ENCODE measurements at places on chromosomes 7 and 10.

- no peak for DNase-seq
These were observed 20.7 kb downstream of the IFIT3 start for GRCh38 chr10:89348481-89348880.

- DNase-seq = no peak
These were observed 15.3 kb downstream of the CCDC7 start for GRCh38 chr10:32461203-32461602.

DNA sequence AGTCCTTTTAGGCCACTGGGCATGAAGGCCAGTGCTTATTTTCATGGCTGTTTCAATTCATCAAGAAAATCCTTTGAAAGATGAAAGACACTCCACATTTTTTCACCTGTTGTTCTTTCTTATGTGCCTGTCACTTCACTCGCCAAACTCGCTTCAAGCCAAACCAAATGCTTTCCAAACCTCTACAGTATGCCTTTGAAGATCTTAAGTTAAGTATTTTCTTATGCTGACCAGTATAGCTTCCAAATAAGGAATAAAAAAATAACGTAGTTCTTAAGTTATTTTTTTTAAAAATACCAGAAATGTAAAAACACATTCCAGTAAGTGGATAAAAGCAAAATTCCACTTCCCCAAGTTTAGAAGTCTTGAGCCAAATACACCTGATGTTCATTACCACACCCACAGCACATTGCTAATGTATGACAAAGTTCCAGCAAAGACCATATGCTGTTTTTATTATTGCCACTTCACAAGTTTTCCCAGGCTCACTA lies 186.1 kb downstream of the MTERF1 start:
- peak; percentile 27 for DNase-seq

- DNase-seq = no peak
These were observed 15.7 kb upstream of the ATP6V1F start for GRCh38 chr7:128846781-128847444.

- DNase-seq = no peak
These were observed 12.9 kb downstream of the TTYH3 start for GRCh38 chr7:2644562-2645273.

DNA sequence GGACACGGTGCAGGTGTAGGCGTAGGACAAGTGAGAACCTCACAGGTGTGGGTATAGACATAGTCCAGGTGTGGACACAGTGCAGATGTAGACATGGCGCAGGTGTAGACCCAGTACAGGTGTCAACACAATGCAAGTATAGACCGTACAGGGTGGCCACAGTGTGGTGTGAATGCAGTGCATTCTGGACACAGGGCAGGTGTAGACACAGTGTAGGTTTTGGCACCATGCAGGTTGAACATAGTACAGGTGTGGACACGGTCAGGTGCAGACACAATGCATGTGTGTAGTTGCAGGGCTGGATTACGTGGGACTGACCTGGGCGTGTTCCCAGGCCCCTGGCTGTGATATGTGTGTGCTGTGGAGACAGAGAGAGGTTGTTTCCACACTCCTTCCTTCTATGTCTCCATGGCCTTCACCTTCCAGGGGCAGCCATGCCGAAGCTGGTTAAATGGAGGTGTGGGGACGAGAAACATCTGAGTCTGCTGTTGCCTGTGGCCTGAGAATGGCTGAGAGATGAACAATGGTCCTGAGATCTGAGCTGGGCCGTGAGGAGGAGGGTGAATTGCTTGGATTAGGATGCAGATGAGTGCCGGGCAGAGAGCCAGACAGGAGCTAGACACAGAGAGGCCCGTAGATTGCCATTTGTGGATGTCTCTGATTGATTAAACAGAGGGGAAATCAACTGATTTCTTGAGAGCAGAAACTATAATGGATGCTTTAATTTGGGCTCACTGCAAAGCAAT lies 343.9 kb upstream of the SHH start:
- DNase-seq = no peak

GRCh38 chr10:88745633-88746032 lies 14.2 kb upstream of the LIPN start:
- DNase-seq = no peak

DNA sequence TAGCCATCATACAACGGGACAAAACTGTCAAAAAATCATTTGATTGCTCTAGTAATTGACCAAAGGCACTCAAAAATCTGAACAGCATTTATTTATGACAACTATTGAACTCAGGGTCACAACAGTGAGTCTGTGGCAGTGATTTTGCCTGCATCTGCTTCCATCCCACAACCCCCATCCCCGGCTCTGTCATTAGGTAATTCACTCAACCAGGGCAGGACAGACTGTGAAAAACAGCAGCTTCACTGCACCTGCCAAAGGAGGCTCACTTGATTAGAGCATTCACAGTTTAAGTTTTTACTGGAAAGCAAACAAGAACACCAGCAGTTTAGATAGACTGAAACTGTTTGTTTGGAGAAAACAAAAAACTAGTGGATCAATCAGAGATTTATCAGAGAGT lies 22.2 kb downstream of the NRCAM start:
- DNase-seq = no peak

DNA sequence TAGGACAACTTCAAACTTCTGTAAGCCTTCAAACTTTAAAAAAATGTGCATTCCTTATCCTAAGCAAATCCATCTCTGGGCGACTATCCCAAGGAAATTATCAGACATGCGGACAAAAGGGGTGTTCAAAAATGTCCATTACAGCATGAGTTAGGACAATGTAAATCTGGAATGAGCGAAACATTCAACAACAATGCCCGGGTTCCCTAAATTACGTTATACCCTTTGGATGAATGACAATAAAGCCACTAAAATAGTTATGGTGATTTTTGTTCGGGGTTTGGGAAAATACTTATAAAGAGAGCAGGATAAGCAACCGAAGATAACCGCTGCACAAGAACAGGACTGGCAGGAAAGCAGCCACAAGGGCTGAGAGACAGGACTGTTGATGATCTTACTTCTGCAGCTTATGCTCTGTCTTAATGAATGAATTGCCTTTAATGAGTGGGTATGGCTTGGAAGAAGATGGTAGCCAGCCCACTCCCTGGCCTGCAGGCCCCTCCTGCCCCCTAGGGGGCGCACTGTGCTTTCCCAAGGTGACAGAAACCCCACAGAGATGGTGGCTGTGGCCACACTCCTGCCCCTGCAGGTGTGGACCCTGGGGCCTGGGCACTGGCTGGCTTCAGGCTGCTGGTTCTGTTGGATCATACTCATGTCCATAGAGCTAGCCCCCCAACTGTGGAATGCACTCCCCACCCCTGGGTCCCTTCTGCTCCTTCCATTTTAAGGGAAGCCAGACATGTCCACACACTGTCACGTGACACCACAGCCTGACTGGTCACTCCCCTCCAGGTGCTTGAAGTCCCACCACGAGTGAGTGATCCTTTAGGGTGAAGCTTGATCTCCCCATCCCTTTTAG lies 45.0 kb downstream of the ZCCHC24 start:
- no peak for DNase-seq

GRCh38 chr7:1526271-1526754 lies 4.2 kb upstream of the MAFK start:
- no peak for DNase-seq

- DNase-seq = no peak
These were observed 159.7 kb downstream of the ADK start for GRCh38 chr10:74310652-74311257.

DNA sequence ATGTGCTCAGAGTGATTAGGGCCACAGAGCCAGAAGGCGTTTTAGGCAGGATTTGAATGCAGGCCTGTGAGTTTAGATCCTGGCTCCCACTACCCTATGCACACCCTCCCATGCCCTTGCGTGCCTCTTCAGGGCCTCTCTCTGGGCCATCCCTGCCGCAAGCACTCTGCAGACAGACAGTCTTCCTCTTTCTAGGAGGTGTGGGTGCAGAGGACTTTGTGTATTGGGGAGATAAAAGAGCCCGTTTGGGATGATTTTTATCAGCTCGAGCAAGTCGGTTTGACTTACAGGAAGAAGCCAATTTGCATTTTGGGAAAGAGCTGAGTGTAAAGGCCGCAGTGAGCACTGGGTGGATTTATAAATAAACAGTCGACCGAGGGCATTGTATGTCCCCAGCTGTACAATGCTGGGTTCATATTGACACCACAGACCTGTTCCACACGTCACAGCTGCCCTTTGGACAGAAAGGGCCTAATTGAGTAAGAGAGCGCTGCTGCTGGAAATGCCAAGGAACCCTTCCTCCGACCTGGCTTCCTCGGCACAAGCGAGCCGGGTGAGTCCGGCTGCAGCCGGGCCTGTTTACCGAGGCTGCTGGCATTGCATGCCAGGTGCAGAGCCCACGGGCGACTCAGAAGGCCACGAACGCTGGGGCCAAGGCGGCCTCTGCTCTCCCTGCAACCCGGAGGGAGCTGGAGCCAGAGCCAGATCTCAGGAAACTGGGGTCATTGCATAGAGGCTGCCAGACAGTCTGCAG lies 25.1 kb downstream of the ZMIZ1 start:
- no peak for DNase-seq

DNA sequence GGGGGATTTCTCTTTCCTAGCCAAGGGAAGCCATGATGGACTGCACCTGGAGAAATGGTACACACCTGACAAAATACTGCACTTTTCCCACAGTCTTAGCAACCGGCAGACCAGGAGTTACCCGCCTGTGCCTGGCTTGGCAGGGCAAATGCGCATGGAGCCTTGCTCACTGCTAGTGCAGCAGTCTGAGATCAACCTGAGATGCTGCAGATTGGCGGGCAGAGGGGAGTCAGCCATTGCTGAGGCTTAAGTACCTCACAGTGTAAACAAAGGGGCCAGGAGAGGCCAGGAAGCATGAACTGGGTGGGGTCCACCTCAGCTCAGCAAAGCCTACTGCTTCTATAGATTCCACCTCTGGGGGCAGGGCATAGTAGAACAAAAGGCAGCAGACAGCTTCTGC lies 49.4 kb downstream of the OR13A1 start:
- no peak for DNase-seq

GRCh38 chr7:100506356-100506923 lies 22.7 kb downstream of the NYAP1 start:
- no peak for DNase-seq

DNA sequence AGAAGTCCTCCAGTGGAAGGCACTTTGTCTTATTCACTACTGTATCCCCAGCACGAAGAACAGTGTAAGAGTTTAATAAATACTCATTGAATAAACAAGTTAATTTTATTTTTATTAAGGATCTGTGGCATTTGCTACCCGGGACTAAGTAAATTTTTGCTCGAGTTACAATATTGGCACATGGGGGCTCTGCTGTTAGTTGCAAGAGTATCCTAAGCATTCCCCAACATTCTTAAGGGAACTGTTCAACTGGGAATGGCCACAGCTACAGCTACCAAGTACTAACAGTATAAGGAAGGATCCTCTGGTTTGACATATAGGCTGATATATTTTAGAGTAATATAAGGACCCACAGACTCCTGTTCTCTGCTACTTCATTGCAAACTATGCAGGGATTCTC lies 8.7 kb upstream of the LRRTM3 start:
- no peak for DNase-seq

GRCh38 chr10:114110174-114110972 lies 63.6 kb downstream of the CCDC186 start:
- no peak for DNase-seq

DNA sequence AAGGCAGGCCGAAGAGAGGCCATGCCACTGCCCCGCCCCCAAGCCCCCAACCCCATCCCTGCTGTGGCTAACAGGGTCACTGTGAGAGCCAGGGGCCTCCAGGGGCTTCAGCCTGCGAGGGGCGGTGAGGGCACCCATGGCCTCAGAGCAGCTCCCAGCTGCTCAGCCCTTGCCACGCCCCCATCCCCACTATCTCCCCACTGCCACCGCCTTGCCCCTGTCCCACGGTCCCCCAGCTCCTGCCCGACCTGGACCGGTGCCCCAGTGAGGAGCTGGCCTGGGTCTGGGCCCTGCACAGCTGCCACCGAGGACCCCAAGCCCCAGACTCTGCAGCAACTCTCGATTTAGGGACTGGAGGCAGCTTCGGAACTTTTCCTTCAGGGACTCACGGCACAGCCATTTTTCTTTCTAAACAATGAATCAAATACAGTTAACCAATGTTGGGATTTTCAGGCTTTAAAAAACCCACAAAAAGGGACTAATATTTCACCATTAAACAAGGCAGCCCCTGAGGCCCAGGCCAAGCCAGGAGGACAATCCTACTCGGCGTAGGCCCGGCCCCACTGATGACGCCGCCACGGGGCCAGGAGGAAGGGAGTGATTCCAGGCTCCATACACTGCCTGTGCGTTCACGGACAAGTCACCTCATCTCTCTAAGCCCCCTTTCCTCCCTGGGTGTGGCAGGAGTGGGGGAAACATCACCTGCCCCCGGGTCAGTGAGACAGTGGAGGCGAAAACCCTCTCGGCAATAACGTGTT lies 237.1 kb downstream of the ELFN1 start:
- DNase-seq = no peak

GRCh38 chr7:66146701-66147100 lies 32.1 kb downstream of the CRCP start:
- peak; percentile 60 for DNase-seq

- DNase-seq = no peak
These were observed 216.0 kb downstream of the GPAM start for GRCh38 chr10:111967547-111967946.

DNA sequence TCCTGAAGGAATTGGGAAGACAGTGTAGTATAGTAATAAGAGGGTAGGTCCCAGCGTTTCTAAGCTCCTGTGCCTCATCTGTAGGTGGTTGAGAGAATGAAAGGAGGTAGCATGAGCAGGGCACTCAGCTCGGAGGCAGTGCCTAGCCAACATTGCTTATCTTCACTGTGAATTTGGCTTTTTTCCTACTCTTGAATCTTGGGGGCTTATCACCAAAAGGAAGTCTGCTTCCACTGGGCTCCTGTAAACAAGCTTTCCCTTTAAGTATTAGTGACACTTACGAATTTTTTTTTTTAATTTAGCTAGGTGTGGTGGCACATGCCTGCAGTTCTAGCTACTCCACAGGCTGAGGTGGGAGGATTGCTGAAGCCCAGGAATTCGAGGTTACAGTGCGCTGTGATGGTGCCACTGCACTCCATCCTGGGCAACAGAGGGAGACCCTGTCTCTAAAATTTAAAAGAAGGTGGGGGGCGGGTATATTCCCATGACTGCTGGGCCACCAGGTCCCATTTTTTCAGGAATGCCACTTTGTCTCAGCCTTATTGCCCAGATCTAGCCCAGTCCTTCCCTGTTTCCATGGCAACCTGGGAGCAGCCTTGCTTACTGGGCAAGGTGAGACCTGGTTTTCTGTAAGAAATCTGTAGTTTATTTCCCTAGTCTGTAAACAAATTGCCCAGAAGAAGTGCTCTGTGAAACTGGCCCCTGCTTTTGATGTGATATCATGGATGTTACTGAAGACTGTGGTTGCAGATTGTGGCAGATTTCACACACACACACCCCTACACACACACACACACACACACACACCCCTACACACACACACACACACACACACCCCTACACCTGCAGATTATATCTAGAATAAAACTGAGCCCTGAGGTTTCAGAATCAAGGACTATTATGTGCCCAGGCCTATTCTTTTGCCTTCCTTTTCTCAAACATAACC lies 19.4 kb downstream of the OGDH start:
- no peak for DNase-seq

Data from AG20443 (cell line).